NCI-H1417 (cell line): ENCODE measurements at places on chromosomes 2 and 18.

- no peak for DNase-seq
These were observed 164.7 kb downstream of the SH3RF3 start for GRCh38 chr2:109293663-109294062.

DNA sequence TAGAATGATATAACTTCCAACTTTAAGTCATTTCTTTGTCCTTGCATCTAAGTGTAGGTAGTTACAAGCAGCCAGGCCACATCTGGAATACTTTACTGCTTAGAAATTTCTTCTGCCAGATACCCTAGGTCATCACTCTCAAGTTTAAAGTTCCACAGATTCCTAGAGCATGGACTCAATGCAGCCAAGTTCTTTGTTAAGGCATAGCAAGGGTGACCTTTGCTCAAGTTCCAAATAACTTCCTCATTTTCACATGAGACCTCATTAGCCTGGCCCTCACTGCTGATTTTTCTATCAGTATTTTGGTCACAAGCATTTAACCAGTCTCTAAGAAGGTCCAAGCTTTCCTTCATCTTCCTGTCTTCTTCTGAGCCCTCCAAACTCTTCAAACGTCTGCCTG lies 7.8 kb upstream of the UGT1A9 start:
- DNase-seq: no peak

- DNase-seq: no peak
These were observed 45.1 kb upstream of the SCLY start for GRCh38 chr2:238015705-238016104.

DNA sequence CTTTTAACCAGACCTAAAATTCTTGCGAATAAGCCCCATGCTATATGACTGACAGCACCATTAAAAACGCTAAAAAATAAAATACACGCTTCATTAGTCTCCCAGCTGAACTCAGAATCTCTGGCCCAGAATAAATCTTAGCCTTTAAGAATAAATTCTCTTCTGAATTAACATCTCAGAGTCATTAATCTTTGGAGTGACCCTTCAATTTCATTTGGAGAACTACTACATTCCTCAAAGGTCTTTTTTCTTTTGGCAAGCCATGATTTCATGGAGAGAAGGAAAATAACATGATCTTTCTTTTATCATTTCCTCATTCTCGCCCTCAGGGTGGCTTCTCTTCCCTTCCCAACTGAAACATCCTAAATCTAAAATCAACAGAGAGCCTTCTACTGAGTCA lies 259.0 kb downstream of the AFF3 start:
- no peak for DNase-seq

- DNase-seq: no peak
These were observed 237.6 kb downstream of the TDRD15 start for GRCh38 chr2:21361384-21361783.

DNA sequence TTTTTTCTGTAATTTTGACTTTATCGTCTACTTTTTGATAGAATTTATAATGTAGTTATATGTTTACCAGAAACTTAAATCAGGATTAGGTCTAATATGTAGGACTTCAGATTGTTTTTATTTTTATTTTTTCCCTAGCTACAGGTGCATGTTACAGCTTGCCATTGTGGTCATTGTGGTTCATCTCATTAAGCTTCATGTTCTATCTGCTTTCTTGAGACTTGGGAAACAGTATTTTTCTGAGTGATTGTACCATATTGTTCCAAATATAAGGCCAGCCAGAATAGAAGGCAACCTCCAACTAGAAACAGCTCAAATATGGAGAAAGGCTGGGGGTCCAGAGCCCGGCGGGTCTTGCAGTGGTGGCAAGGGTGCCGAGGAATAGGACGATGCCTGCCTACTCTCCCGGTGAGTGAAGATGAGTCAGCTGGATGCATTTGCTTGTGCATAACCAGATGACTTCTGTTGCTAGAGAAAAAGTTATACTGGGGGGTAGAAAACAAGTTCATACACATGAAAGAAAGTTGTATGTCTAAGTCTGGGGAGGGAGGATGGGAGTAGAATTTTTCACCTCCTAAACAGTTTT lies 188.4 kb downstream of the CCDC85A start:
- DNase-seq: no peak

- DNase-seq: no peak
These were observed 34.9 kb downstream of the FEZ2 start for GRCh38 chr2:36562973-36563532.

DNA sequence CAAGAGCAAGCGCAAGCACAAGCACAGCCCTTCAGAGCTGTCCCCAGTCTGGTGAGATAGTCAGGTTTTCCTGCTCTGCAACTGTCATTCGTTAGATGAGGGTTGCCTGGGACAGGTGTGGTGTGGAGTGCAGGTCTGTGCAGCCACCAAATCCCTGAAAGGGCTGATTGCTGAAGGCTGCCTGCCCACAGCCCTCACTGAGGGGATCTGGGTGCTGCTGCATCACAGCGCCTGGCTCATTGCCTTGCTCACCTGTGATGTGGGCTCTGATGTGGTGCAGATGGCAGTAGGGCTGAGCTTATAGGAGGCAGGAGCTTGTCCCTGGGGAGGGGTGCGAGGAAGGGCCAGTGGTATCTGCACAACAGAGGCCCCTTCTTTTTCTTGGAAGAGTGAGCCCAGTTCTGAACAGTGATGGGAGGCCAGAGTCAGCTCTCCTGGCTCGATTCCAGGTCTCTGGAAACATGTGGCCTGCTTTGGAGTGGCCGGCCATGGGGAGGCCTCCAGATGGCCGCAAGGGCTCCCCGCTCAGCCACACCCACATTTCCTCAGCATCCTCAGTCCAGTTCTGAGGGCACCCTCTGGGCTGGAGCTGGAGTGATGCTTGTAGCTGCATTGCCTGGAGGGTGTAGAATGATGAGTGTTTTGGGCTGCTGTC lies 11.4 kb downstream of the UBE2F start:
- DNase-seq: no peak

GRCh38 chr2:60602388-60602787 lies 48.9 kb upstream of the BCL11A start:
- no peak for DNase-seq

DNA sequence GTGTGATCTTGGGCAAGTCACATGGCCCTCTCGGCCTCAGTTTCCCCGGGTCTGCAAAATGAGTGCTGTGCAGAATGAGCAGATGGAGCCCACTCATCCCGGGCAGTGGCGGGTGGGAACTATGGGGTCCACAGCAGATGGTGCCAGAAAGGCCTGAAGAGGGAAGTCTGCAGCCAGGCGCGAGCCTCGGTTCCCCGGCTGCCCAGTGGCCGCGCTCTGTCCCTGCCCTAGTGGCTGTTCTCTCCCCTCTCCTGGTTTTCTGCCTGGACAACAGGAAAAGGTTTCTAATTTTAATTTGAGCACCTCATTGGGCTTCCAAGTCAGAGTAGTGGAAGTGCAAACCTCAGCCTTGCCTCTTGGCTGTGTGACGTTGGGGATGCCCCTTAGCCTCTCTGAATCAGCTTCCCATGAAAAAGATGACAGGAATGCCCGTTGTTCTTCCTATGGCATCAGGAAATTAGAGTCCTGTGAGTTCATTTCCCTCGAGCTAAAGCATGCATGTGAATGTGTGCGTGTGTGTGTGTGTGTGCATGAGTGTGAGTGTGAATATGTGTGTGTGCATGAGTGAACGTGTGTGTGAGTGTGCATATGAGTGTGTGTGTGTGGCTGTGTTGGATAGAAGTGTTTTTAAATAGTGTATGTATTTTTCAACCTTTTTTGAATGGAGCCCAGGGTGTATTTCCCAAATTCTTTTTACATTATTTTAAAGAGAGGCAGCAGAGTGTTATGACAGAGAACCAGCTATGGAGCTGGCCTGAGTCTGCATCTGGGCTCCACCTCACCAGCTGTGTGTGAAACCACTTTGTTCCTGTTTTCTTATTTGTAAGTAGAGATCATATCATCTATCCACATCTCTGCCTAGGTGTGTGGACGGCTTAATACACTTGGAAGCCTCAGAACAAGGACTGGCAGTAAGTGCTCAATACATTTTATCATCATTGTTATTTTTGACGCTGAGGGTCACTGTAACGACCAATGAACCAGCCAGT lies 41.3 kb downstream of the RRM2 start:
- no peak for DNase-seq

GRCh38 chr18:44452346-44452745 lies 228.3 kb upstream of the SETBP1 start:
- DNase-seq: no peak

- peak; percentile 18 for DNase-seq
These were observed 368.0 kb upstream of the MYT1L start for GRCh38 chr2:2699121-2699505.

GRCh38 chr18:75280427-75281280 lies 70.1 kb downstream of the TSHZ1 start:
- no peak for DNase-seq

DNA sequence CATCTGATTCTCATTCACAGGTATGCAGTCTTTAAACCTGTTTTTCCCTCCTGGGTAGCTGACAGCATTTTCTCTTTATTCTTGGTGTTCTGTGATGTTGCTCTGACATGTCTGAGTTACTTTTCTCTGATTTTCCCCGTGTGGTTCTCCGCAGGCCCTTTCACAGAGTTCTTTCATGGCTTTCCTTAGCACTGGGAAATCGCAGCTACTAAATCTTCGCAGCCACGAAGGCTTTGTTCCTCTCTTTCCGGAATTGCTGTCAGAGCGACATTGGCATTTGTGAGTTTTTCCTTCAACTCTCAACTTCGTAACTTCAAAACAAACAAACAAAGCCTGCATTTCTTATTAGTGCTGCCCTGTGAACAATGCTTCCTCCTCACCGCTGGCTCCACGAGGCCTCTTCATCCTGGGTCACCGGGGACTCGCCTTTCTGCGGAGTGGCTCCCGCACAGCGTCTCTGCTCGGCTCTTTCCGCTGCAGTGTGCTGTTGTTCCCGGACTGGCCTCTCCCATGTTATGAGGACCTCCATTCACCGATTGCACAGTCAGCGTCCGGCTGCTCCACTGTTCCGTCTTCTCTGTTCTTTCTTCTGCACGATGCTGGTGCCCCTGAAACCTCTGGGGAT lies 16.1 kb downstream of the COLEC11 start:
- DNase-seq: no peak

- peak; percentile 77 for DNase-seq
These were observed 223.9 kb upstream of the TCF4 start for GRCh38 chr18:55811925-55812324.

DNA sequence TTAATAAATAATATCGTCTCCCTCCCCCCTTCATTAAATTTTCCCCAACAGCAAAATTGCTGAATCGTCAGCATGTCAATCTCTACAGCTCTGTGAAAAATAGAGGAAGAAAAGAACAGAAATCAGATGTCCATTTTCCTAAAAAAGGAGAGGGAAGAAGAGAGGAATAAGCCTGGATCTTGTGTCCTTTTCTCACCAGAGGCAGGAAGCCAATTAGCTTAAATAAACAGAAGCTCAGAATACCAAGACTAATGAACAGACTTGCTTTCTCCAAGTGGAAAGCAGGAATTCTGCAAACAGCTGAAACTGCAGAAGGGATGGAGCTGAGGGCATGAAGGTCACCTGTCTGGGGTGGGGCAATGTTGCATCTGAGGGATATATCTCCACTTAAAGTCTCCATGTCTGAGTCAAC lies 265.7 kb downstream of the CCDC85A start:
- peak; percentile 11 for DNase-seq

DNA sequence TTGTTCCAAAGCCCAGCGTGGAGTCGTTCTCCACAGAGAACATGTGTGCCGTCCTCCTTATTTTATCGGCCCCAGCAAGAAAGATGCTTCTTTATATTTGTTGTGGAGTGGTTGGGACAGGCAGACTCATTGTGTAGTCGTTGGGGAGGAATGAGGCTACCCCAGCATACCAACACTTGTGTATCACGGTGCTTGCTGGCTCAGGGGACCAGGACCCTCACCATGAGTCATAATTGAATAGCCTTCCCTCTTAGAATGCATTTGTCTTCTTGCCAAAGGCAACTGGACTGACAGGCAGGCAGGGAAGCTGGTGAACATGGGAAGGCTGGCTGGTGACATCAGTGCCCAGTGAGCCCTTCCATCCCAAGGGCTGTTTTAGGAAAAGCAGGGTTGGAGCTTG lies 4.7 kb downstream of the CAPN10 start:
- no peak for DNase-seq

GRCh38 chr18:48306838-48307237 lies 102.3 kb downstream of the ZBTB7C start:
- no peak for DNase-seq

DNA sequence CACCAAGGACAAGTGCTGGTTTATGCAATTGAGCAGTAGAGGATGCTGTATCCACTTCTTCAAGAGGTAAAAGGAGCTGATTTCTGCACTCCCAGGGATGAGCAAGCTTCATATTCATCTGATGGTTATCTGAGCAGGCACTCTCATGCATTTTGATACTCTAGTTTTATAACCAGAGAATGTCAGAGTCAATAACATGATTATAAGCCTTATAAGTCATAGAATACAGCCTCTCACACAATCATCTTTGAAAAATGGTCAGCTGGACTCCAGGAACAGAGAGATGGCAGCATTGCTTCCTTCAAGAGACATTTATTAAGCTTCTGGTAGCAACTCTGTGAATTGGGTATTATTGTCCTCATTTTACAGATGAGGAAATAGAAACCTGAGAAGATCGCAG lies 167.1 kb downstream of the SLC8A1 start:
- DNase-seq: no peak

- no peak for DNase-seq
These were observed 365.1 kb upstream of the NETO1 start for GRCh38 chr18:73232933-73233332.

- DNase-seq: no peak
These were observed 149.6 kb downstream of the ESCO1 start for GRCh38 chr18:21450913-21451312.

GRCh38 chr2:157741819-157742484 lies 113.3 kb upstream of the ACVR1C start:
- no peak for DNase-seq

DNA sequence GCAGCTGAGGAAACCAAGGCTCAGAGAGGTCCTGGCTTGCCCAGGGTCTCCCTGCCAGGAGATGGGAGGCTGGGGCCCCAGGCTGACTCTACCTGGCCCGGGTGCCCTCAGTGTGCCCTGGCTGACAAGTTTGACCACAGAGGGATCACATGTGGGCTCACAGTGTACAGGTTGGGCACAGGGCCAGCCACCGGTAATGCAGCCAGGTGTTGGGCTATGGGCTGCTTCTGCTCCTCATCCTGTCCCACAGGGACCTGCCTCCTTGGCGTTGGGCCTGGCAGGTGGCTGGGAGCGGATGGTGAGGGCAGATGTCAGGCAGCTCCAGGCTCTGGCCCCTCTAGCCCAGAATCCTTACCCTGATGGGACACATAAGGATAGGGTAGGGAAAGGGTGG lies 250.5 kb downstream of the LOXHD1 start:
- DNase-seq: no peak

GRCh38 chr2:179580378-179581146 lies 280.9 kb downstream of the ZNF385B start:
- no peak for DNase-seq

- DNase-seq: no peak
These were observed 53.8 kb upstream of the CCDC68 start for GRCh38 chr18:55013086-55013485.

GRCh38 chr18:50027996-50028395 lies 167.0 kb downstream of the MYO5B start:
- DNase-seq: peak; percentile 80
